ENCODE measurements at places on chromosomes 1 and 21.

- peak; percentile 49 for DNase-seq
These were observed 6.3 kb upstream of the GPR25 start for GRCh38 chr1:200866521-200866920.

GRCh38 chr1:30368651-30369240 is 354.6 kb downstream of the MATN1 start:
- DNase-seq = no peak

DNA sequence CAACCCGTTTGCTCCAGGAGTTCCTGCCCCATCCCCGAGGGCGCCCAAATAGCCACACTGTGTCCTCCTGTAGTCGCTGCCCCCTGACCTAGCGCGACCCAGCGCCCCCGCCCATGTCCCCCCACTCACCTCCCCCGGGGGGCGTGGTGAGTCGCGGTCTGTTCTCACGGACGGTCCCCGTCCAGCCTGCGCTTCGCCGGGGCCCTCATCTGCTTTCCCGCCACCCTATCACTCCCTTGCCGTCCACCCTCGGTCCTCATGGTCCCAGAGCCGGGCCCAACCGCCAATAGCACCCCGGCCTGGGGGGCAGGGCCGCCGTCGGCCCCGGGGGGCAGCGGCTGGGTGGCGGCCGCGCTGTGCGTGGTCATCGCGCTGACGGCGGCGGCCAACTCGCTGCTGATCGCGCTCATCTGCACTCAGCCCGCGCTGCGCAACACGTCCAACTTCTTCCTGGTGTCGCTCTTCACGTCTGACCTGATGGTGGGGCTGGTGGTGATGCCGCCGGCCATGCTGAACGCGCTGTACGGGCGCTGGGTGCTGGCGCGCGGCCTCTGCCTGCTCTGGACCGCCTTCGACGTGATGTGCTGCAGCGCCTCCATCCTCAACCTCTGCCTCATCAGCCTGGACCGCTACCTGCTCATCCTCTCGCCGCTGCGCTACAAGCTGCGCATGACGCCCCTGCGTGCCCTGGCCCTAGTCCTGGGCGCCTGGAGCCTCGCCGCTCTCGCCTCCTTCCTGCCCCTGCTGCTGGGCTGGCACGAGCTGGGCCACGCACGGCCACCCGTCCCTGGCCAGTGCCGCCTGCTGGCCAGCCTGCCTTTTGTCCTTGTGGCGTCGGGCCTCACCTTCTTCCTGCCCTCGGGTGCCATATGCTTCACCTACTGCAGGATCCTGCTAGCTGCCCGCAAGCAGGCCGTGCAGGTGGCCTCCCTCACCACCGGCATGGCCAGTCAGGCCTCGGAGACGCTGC is 1.1 kb downstream of the HTR6 start:
- DNase-seq = no peak

DNA sequence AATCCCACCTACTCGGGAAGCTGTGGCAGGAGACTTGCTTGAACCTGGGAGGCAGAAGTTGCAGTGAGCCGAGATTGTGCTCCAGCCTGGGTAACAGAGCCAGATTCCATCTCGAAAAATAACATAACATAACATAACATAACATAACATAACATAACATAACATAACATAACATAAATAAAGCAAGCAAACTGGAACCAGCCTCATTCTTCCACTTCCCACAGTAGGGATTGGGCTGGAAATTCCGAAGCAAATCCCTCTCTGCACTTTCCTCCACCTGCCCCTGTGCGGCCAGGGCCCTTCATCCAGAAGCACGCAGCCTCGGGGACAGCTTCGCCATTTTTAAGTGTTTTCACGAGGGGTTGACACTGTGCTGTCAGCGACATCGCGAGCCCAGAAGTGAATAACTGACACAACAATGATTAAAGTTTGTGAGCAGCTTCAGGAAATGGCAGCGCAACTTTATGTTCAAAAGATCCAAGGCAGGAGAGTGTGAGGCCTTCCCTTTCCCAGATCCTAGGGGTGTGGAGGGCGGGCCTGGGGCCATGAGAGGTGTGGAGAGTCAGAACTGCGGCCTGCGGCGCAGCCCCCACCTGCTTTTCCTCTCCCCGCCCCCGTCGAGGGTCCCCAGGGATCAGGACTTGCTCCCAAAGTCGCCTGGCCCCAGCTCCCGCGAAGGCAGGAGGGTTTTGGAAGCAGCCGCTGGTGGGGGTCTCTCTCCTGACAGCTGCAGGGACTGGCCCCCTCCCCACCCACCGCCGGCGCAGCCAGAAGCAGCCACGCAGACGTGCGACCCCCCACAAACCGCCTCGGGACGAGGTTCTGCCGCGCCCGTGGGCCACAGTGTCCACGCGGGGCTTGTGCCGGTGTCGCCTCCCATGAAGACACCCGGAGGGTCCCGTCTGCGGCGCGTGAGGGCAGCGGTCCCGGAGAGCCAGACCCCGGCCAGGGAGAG is 651 bp upstream of the GABRD start:
- no peak for DNase-seq

DNA sequence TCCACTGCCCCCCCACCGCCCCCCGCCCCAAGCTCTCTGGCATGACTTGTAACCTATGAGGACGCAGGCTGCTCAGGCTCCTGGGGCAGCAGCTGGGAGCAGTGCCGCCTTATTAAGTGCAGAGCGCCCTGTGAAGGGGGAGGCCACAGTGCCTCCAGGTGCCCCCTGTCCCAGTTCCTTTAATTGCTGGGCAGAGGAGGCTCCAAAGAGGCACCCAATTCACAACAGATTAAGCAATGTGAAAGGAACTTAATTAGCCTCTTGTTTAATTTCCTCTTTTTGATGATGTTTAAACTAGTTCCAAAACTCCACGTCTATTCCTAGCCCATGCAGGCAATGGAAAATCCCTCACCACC is 3.0 kb downstream of the RXFP4 start:
- no peak for DNase-seq

GRCh38 chr1:100905181-100905580 is 9.3 kb downstream of the SLC30A7 start:
- DNase-seq = no peak

DNA sequence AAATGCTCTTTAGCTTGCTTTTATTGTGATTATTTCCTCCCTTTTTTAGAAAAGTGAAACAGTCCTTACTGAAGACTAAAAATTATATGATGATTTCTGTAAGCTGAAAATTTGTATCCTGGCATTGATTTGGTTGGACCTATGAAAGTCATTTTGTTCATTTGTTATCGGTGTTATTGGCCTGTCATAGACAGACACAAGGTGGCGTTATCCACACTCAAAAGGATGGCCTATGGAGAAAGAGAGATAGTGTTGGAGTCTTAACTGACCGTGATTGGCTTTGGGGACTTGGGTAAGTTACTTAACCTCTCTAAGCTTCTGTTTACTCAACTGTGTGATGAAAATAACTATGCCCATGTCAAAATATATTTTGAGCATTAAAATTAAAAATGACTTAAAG is 203.6 kb upstream of the CHODL start:
- DNase-seq = no peak

DNA sequence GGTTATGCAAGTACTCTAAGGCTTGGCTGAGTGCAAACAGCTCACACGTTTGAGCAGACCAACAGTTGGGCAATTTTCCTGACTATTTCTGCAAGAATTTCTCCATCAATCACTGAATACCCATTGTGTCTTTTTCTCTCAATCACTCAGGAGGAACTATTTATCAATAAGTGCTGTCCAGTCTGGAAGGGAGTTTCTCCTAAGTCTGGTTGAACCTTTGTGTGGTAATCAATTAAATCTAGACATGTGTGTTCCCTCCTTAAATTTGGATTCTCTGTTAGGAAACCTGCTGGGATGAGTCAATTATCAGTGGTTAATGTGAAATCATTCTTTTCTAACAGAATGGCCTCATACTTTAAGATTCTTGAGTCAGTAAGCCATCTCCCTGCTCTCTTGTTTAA is 6.8 kb upstream of the AADACL3 start:
- no peak for DNase-seq

- no peak for DNase-seq
These were observed 3.2 kb upstream of the LAPTM5 start for GRCh38 chr1:30760596-30761324.

- DNase-seq = no peak
These were observed 101.7 kb downstream of the ATP5PO start for GRCh38 chr21:33813832-33814365.

DNA sequence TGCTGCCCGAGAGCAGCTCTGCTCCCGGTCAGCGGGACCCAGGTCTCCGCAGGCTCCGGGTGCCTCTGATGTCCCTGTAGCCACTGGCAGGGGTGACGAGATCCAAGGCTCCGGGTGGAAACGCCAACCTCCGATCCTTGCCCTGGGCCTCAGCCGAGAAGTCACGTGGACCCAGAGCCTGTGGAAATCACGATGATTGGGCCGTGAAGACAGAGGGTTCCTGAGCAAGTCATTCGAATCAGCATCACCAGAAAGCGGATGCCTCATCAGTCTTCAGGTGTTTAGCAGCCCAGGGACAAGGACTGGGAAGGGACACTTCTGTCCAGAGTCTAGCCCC is 12.5 kb downstream of the LRRC3 start:
- no peak for DNase-seq

DNA sequence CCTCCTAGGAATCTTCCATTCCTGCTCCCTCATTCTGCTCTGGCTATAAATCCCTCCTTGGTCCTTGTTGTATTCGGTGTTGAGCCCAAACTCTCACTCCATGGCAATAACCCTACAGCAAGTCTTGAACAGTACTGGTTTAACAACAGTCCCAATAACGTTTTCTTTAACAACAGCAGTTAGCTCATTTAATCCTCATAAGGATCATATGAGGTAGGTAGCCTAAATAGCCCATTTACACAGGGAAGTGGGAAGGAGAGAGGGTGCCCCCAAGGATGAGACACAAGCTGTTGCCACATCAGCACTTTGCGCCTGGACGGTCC is 444 bp upstream of the AGTRAP start:
- DNase-seq = no peak

DNA sequence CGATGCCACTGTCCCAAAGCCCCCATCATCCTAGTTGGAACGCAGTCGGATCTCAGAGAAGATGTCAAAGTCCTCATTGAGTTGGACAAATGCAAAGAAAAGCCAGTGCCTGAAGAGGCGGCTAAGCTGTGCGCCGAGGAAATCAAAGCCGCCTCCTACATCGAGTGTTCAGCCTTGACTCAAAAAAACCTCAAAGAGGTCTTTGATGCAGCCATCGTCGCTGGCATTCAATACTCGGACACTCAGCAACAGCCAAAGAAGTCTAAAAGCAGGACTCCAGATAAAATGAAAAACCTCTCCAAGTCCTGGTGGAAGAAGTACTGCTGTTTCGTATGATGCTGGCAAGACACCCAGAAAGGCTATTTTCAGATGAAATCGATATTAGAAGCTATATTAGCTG is 8.1 kb downstream of the RHOU start:
- no peak for DNase-seq

DNA sequence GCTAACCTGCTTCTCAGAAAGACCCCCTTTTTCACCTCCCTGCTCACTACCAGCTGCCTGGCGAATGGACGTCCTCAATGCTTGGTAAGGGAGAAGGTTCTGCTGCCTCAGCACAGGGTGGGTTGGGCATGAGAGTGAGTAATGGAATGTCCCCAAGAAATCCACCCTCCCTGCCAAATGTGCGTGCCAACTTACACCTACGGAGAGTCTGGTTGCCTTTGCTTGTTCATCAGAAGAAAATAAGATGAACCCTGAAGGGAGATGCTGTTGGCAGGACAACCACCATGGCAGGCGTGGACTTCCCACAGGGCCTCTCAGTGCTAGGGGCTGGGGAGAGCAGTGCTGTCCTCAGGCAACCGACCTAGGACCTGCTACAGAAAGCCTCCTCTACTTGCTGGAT is 106.0 kb downstream of the XCL2 start:
- DNase-seq = no peak

- no peak for DNase-seq
These were observed 82.4 kb downstream of the PLXNA2 start for GRCh38 chr1:208161656-208162375.

GRCh38 chr1:182366596-182366995 is 25.0 kb downstream of the GLUL start:
- DNase-seq = no peak

DNA sequence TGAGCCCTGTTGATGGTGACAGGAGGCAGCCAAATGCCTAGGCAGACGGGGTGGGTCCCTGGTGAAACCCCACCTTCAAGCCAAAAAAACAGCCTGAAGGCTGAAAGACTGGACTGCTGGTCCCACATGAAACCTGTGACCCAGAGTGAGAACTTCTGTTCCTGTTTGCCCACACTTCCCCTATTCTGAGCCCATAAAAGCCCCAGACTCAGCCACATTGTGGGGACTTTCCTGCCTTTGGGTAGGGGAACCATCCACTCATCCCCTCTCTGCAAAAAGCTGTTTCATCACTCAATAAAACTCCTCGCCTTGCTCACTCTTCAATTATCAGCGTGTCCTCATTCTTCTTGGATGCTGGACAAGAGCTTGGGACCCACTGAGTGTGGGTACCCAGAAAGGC is 25.2 kb downstream of the HTR6 start:
- DNase-seq = no peak

DNA sequence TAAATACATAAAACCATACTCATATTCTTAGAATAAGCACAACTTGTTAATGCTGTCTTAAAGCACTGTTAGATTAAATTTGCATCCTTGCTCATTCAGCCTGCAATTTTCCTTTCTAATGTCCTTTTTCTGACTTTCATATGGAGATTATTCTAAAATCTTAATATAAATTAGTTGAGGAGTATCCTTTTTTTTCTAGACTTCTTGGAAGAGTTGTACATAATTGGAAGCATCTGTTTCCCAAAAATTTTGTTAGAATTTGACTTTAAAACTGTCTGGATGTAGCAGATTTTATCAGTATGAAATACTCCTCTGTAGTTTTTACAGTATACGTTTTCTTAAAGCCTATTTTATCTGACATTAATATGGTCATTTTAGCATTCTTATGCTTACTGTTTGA is 9.7 kb downstream of the KIFAP3 start:
- no peak for DNase-seq

- no peak for DNase-seq
These were observed 174 bp downstream of the SH3BP5L start for GRCh38 chr1:248825573-248825908.

DNA sequence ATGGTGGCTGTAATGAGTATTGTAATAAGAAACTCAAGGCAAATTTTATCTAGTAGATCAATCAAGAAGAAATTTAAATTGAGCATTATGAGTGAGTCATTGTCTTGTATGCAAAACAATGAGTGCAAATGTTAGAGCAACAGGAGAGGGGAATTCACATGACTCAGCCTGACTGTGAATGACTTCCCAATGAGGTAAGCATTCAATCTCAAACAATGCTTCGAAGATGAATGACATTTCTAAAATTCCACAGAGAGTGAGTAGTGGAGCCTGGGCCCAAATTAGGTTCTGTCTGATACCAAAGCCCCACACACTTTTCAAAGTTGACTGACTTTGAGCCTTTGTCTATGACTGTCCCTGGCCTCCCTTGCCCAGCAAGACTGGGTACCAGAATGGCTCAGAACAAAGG is 738.0 kb downstream of the PTPRU start:
- no peak for DNase-seq

Measured in stimulated activated CD4-positive, alpha-beta T cell treated with anti-CD3 and anti-CD28 coated beads, Interleukin-2, amount 100 ng/mL, for 48 hours (primary cell).